Left renal pelvis (tissue), 4 donors: ENCODE measurements at places on chromosomes 6 and 20. TPM values are rescaled to one million over a fixed set of nuclear protein-coding genes. Genes with fewer than 3 reads are reported as not detected.

DNA sequence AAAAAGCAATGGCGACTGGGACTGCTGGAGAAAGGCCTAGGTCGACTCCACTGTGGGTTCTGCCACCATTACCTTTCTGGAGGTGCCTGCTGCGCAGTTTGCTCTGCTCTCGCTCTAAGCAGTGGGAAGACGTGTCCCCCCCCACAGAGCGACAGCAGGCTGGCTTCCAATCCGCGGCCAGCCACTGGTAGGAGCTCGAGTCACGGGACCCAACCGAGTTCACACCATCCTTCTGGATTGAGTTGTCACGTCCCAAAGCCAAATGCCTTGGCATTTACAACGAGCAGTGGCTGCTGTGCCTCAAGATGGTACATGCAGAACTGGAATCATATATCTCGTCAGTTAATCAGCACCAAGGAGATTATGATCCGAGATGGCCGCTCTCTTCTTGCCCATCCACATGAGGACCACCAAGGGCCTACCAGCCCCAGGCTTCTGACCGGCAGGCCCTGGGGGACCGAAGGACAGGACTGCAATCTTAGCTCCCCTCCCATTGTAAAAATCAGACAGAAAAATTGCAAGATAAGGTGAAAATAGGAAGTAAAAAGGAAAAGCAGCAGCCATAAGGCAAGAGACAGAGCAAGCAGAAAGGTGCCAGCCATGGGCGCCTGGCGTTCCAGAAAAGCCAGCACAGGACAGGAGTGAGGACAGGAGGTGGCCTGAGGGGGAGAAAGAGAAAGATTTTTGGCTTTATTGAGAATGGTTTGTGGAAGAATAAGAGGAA lies 74.4 kb downstream of the TRAM2 start:
- no peak for DNase-seq

- DNase-seq: no peak
These were observed 49.1 kb upstream of the PTPRT start for GRCh38 chr20:43238833-43239232.

DNA sequence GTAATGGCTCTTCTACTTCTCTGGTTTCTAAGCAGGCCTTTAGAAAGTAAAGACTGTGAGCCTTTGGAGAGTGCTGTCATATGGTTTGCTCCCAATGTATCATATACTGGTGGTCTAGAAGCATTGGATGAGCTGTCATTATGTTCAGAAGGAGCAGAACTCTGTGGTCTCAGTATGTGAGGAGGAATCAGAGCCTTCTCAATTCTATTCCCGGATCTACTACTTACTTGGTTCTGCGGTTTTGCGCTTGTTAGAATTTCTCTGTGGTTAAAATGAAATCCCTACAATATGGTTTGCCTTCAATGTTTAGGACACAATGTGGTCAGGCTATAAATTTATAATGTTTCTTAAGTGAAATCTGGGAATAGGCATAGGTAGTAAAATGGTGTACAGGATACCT lies 64.6 kb downstream of the RWDD2A start:
- no peak for DNase-seq

GRCh38 chr6:33481192-33481591 lies 26.8 kb downstream of the ZBTB9 start:
- no peak for DNase-seq

The KCNG1 gene
- 4.1 TPM for polyA plus RNA-seq

The FUT9 gene
- polyA plus RNA-seq: 3.6 TPM

The LGSN gene
- polyA plus RNA-seq: 0.26 TPM

The OVOL2 gene
- polyA plus RNA-seq: 1.6 TPM
